ENCODE measurements at places on chromosomes 2 and 18.

DNA sequence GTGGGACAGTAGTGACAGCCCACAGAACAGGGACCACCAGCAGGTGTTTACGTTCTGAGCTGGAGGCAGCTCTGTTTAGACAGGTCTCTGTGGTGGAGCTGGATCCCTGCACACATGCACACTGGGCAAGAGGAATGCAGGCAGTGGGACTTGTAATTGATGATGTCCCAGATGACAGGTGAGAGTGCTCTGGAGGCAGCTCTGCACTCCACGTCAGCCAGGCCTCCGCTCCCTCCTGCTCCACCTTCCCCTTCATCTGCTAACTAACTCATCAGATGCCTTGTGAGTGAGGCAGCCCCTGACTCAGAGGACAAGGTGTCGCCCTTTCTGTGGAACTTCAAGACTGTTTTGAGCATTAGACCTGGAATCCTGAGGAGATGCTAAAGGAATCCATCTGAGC lies 53.2 kb downstream of the SH3YL1 start:
- DNase-seq = no peak

- DNase-seq = peak; percentile 57
Measured at GRCh38 chr2:96131813-96132745, 6.2 kb downstream of the ASTL start.

GRCh38 chr2:27191070-27191829 lies 20.6 kb upstream of the ATRAID start:
- DNase-seq = no peak

GRCh38 chr18:62537946-62538345 lies 15.1 kb downstream of the ZCCHC2 start:
- no peak for DNase-seq

- no peak for DNase-seq
Measured at GRCh38 chr18:79491081-79491551, 95.4 kb downstream of the NFATC1 start.

DNA sequence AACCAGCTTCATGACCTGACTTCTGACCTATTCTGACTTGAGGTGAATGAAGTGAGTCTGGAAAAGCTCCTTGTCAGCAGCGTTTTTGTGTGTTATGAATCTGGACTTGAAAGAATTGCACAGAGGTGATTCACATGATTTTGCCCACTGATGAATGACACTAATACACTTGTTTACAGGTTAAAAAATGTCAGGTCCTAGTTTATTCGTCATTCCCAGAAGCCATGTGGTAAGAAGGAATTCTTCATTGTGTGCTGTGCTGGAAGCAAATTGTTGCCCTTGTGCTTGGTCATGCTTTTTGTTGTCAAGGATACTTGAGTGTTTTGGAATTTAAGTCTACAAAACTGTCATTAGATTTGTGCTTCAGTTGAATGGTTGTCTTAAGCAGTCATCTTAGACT lies 15.5 kb downstream of the SEC11C start:
- DNase-seq = no peak

DNA sequence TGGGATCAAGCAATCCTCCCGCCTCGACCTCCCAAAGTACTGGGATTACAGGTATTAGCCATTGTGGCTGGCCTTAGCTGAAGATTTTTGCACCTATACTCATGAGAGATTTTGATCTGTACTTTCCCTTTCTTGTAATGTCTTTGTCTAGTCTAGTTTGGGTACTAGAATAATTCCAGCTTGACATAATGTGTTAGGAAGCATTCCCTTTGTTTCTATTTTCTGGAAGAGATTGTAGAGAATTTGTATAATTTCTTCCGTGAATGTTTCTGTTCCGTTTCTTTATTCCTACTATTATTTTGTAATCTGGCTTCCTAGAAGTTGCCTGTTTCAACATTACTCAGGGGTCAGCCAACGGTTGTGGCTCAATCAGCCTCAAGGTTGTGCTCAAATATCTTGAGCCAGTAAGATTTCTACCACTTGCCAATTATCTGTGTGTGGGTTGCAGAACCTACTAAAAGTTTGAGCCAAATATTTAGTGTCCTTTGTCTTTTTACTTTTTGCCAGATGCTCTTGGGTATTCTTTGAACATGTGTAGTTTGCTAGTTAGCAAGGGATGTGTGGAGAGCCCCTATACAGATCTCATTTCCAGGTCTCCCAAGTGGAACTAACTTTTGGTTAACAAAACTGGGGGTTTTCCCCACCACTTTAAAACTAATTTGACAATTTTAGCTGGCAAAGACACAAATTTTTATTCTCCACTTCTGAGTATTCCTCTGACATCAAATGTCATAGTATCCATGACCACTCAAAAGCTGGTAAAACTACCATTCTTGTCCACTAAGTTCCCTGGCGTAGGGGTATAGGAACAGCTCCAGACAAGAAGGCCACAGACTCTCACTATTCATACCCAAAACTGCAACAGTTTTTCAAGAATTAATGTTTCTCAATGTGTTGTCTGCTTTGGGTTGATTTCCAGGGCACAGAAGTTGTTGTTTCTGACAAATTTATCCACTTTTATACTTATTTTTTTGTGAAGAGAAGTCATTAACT lies 42.8 kb upstream of the BAZ2B start:
- no peak for DNase-seq

- DNase-seq = no peak
Measured at GRCh38 chr2:232637866-232638583, 4.6 kb downstream of the EFHD1 start.

DNA sequence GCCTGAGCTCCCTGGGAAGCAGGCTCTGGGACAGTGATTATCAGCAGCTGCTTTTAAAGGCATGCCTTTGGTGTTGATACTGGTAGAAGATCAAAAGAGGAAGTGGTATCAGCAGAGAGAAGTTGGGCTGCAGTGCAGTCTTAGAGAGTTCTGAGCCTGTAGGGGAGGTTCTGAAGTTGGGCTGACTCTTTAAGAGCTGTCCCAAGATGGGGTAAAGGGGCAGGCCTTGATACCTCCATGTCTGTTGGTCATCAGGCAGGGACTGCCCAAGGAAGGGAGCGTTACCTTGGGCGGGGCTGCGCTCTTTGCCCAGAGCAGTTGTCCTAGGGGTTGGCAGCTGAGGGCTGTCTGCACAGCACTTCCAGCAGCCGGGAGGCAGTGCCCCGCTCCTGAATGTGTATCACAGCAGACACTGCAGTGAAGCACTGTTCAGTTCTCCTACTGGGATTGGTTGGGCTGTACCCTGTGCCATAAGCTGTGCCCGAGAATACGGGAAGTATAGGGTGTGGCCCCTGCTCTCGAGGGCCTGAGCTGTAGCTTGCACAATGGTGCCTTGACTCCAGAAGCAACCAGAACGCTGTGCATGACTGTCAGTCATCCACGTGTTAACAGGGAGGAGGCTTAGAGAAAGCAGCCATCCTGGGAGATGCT lies 177.0 kb downstream of the CTIF start:
- no peak for DNase-seq

DNA sequence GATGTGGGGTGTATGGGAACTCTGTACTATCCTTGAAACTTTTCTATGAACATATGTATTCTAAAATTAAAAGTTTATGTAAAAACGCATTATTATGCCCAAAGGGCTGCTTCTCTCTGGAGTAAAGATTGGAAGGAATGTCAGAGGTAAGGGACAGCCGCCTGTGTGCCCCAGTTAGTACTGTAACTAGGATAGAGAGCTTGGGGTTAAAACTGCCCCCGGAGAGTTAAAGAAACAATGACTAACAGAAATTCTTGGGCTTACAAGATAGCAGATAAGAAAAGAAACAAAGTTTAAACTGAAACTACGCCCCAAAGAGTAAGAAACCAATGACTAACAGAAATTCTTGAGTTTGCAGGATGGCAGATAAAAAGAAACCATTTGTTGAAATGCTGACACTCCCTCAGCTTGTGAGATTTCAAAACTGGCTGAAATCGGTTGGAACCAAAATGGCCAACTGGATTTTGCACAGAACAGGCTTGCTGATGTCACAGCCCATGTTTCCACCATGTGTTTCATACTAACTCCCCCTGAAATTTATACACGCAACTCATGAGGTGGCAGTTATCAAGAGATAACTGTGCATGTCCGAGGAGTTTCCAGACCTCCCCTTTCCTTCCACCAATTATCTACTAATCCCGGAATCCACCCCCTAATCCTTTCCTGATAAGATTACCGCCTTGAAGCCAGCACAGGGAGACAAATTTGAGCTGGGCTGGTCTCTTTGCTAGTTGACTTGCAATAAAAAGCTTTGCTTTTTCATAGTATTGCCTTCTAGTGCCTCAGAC lies 8.7 kb upstream of the TXNDC2 start:
- DNase-seq = no peak

DNA sequence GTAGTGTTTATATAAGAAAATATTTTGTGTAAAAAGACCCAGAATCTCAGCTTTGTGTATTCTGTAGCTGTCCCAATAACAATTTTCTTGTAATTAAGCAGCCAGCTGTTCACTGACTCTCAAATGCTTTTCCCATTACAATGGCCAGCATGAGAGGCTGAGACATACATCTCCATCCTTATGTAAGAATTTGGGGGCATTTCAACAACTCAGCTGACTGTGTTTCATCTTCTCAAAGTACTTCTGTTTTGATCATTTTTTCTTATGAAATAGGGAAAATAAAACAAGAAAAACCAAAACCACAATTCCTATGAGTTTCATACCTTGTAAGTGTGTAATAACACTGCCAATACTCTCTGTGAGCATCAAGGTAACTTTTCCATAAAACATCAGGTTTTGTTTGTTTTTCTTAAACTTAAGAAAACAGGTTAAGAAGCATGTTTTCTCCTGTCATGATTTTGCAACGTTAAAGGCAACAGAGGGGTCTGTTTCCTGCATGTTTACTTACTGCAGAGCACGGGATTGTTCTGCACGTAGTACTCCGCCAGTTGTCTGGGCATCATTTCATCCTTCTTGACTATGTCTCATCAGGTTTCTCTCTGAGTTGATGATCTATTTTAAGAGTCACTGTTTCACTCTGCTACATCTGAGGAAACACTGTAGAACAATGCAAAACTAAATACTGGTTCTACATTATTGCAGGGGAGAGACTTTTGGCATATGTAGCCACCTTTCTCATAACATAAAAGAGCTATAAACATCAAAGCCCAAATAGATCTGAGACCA lies 62.9 kb upstream of the CYRIA start:
- DNase-seq = no peak

DNA sequence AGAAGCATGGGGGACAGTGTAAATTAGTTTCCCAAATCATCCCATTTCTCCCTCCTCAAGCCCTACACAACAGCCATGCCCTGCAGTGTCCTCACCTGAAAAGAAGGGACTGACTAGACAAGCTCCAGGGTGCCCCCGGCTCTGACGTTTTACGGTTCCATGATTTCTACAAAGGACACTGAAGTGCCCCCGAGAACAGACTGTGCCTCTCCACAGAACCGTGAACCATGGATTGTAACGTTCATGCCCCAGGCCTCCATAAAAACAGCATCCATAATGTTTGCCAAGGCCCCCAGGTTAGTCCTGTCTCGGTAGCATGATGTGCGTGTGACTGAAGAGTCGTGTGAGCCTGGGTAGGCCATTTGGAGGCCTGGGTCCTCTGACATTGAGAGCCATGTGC lies 7.0 kb upstream of the ACOXL start:
- no peak for DNase-seq

GRCh38 chr2:54710216-54710615 lies 13.2 kb upstream of the EML6 start:
- peak; percentile 64 for DNase-seq

- no peak for DNase-seq
Measured at GRCh38 chr18:11050966-11051365, 98.4 kb downstream of the PIEZO2 start.

- DNase-seq = no peak
Measured at GRCh38 chr2:16691261-16691660, 25.6 kb upstream of the CYRIA start.

DNA sequence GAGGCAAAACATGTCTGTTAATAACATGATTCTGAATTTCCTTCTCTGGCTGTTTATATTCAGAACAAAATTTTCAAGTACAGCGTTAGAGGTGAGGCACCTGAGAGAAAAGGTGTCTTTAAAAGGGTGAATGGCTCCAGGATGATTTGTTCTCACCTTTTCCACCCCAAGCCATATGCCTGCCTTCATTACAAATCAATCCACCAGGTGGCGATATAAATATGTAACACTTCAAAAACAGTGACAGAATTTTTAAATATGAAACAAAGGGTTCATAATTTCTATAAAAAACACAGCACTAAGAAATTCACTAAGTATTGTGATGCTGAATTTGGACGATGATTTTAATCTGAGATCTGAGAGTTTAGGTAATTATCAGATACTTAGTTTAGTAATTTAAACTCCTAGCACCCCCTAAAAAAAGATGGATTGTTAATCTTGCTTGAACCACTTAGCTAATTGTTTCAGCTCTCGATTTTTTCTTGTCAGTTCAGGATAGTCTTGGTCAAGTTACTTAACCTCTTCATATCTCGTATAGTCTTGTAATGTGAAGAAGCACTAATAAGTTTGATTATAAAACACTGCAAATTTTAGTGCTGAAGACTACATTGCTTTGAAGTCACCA lies 528.8 kb downstream of the CPS1 start:
- DNase-seq = no peak

- DNase-seq = no peak
Measured at GRCh38 chr2:170362871-170363631, 185.1 kb downstream of the MYO3B start.

- no peak for DNase-seq
Measured at GRCh38 chr2:85806358-85807118, 52.7 kb downstream of the ATOH8 start.

DNA sequence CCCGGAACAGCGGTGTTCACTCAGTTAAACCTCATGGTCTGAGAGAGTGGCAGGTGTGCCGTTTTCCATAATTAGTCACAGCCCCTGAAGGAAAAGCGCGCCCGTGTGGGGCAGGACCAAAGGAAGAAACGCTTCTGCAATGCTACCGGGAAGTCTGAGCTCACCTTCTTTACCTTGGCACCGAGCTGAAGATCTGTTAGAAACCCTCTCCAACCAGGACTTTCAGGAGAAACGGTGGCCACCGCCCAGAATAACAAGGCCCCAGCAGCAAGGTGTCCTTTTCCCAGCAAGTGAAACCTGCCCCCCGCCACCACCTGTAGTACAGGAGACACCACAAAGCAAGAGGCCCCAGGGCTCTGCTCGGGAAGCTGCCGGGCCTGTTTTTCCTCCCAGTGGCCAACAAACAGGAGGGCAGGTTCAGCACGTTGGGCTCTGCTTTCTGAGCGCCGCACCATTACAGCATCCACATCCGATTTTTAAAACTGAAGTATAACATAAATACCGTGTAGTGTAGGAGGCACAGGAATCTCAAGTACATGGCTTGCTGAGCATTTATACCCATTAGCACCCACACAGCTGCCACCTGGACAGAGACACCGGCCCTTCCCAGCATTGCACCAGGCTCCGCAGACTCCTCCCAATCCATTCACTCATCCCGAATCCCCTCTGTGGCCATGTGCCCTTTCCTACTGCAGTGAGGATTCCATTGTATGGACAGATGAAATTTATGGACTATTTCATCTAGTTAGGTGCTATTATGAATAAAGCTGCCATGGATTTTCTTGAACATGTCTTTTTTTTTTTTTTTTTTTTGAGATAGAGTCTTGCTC lies 121.8 kb upstream of the RIOK3 start:
- DNase-seq = peak; percentile 89

DNA sequence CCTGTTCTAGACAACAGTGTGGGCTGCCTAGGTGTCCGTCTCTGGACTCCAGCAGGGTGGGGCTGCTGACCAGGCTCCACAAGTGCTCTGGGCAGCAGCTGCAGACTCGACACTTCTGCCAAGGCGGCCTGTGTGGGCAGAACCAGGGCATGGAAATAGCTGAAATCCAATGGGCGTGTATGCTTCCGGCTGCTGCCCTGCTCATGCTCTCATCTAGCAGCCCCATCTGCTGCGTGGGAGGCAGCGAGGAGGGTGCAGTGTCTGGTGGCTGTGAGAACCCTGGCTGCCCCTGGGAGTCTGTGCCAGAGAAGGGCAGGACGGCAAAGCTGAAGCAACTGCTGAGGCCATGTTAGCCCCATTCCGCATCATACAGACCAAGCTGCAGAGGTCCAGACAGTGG lies 174.9 kb downstream of the SOX11 start:
- no peak for DNase-seq

GRCh38 chr2:48049371-48049770 lies 143.1 kb upstream of the FBXO11 start:
- DNase-seq = no peak

Measured in pancreas (tissue), 10 donors.